Activated CD4-positive, CD25-positive, alpha-beta regulatory T cell (primary cell): ENCODE measurements at places on chromosomes 12 and 14.

GRCh38 chr14:75044322-75044721, 6.9 kb downstream of the MLH3 start:
- no peak for DNase-seq

DNA sequence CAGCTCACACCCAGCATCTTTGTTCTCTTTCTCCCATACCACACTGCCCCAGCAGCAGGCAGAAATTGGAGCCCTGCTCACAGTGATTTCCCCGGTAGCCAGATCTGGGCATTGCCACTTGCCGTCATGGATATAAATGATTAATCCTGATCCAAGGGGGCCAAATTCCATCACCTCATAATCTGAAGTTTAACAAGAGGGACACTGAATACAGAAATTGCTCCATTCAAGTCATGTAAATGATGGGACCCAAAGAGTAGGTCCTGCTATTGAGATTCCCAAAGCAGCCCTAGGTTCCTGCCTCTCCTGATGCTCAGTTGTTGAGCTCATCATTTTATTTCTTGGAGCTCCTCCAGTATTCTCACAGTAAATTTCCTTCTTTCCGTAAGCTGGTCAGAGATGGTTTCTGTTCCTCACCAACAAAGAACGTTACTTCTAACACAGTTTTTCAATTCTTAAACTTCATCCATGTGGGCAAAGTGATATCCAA, 11.7 kb downstream of the ITPR2 start:
- DNase-seq = no peak

DNA sequence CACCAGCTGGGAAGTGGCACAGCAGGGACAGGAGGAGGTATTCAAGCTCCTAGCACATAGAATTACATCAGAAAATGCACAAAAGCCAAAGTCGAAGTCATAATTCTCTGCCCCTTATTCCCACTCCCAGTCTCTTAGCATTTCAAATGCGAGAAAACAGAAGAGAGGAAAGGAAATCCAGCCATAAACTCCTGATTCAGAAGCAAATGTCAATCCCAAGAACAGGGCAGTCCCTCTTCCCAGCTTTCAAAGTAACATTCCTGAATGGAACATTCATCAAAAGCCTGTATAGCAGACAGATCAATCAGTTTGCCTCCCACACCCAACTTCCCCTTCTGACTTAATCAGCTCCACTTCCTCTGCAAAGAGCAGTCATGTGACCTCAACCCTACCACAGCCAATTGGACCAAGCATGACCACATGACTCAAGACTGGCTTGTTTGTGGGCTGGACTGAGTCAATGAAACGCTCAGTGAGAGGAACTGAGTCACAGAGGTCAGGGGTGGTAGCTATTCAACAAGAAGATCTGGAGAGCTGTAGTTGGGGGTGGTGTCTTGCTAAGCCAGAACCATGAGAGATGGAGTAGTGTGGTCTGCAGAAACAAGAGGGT, 41.4 kb upstream of the TUNAR start:
- no peak for DNase-seq

DNA sequence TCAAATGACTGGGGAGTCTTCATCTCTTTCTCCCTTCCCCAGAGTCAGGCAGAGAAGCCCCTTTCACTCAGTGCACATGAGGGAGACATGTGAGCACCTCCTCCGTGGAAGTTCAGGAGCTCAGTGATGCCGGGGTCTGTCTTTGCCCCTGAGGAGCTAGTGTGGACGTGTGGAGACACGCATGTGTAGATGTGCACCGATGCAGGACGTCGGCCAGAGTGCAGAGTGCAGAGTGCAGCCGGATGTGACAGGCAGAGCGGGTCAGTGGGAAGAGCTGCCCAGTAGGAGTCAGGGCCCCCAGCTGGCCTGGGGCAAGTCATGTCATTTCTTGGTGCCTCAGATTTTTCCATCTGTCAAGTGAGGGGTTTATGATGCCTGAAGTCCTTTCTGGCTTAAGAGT, 20.7 kb downstream of the TSPAN9 start:
- DNase-seq = no peak

DNA sequence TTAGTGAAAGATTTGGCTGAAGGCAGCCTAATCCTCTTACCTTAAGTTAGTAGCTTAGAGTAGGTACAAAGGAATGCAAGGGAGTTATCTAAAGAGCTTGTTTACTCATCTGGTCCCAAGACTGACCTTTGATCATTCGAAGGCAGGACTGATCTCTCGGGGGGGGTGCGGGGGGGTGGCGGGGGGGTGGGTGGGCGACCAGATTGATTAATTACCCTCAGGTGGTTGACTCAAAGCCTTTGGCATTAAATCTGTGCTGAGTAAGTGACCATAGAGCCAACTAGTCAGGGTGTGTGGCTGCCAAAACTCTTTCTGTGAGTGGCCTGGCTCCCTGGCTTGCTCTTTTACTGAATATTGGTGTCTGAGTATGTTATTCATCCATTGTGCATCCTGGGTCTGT, 731.9 kb upstream of the FBXO33 start:
- DNase-seq = no peak

GRCh38 chr14:94690486-94690885, 78.3 kb downstream of the SERPINA3 start:
- DNase-seq = no peak

DNA sequence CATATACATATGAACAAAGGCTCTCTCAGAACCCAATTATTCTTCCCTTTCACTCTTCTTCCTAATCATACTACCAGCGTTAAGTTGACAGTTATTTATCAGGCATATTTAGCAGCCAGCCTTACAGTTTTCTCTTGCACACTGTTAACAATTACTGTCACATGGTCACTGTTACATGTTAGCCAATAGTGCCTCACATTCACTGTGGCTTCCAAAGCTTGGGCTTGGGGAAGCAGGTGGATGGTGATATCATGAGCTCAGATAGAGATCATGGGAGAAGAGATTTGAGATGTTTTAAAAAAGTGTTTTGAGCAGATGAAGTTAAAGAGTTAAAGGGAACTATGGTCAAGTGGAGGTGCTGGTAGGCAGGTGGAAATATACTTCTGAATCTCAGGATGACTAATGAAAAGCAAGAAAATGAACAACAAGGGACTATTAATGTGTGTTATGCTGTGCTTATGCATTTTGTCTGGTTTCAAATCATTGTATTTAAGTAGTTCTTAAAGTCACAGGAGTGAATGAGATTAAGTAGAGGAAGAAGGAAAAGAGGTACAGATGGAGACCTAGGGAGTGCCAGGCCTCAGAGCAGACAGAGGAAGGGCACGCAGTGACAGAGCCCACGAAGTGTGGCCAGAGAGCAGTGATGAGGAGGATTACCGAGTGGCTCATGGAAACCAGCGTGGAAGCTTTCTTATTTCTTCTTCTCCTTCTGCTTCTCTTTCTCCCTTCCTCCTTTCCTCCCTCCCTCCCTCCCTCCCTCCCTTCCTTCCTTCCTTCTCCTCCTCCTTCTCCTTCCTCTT, 39.6 kb downstream of the BICD1 start:
- DNase-seq = no peak

- DNase-seq = no peak
These were observed 13.3 kb upstream of the KRT86 start for GRCh38 chr12:52261208-52261484.
